Caco-2 (cell line): ENCODE measurements at places on chromosomes 3 and 15. TPM values are rescaled to one million over a fixed set of nuclear protein-coding genes. Genes with fewer than 3 reads are reported as not detected.

Gene FGF12
- total RNA-seq: 0.41 TPM in 1 of 2 replicates, not detected in the other

Gene CCDC39
- total RNA-seq: not detected in 2 replicates

Gene IL5RA
- total RNA-seq: 0.09 and 0.23 TPM in 2 replicates

Gene TLR9
- not detected in 2 replicates for total RNA-seq

Gene FAM174B
- 79.4 and 87.5 TPM in 2 replicates for total RNA-seq
